Left lung (tissue), 14 donors: ENCODE measurements at places on chromosomes 2 and 18. TPM values are rescaled to one million over a fixed set of nuclear protein-coding genes. Genes with fewer than 3 reads are reported as not detected.

SRD5A2 gene
- 0.99 TPM for total RNA-seq

SALL3 gene
- total RNA-seq, result not detected

CFAP53 gene
- total RNA-seq, result 0.20 TPM

GRCh38 chr2:44142306-44142705 lies 26.4 kb upstream of the PPM1B start:
- no peak overlapping the region for H3K27ac ChIP-seq
- DNase-seq, result no peak

ABCB11 gene
- 0.08 TPM for total RNA-seq

DNA sequence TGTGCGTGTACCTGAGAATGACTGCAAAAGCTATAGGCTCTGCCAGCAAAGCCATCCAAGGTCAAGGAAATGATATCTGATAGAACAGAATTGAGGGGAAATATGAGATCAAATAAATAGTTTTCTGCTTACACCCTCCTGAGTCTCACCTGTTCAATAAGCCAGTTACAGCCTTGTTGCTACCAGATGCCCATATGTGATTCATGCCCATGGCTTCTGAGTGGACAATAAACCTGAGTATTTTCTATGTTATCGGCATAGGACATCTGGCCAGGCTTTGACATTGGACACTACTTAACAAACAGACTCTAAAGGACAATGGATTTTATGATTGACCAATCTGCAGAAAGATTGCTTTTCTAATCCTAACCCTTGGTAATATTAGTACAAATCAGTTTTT lies 297.9 kb downstream of the LRATD1 start:
- H3K27ac ChIP-seq, result no peak overlapping the region
- H3K4me1 ChIP-seq, result no peaks in the 10 kb centered on the region
- no peak for DNase-seq

GRCh38 chr18:22883179-22883578 lies 49.9 kb upstream of the RBBP8 start:
- H3K4me3 ChIP-seq, result no peak overlapping the region
- H3K27me3 ChIP-seq, result no peaks in the 10 kb centered on the region
- DNase-seq, result no peak
- H3K36me3 ChIP-seq, result no peaks in the 10 kb centered on the region
- H3K27ac ChIP-seq, result no peak overlapping the region
- H3K4me1 ChIP-seq, result no peaks in the 10 kb centered on the region

DNA sequence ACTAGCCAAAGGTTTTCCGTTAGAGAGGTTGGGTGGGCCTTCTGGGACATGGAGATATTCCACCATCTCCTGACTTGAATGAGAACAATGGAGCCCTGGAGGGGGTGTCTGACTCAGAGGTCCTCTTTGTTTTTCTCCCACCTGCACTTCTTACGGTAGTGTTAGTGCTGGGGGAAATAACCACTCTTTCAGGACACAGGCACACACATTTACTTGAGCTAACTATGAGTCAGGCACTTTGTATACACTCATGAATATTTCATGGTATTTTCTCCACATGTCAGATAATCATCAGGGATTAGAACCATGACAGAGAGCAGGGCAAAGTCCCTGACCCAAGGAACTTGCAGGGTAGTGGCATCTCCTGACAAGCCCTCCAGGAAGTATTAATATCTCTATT lies 439.1 kb downstream of the TSN start:
- H3K36me3 ChIP-seq, result no peaks in the 10 kb centered on the region
- H3K4me1 ChIP-seq, result no peaks in the 10 kb centered on the region

- DNase-seq, result no peak
- no peaks in the 10 kb centered on the region for H3K27me3 ChIP-seq
- H3K36me3 ChIP-seq, result no peaks in the 10 kb centered on the region
- no peak overlapping the region for H3K27ac ChIP-seq
These were observed 281.8 kb upstream of the ZEB2 start for GRCh38 chr2:144801766-144802165.

DNA sequence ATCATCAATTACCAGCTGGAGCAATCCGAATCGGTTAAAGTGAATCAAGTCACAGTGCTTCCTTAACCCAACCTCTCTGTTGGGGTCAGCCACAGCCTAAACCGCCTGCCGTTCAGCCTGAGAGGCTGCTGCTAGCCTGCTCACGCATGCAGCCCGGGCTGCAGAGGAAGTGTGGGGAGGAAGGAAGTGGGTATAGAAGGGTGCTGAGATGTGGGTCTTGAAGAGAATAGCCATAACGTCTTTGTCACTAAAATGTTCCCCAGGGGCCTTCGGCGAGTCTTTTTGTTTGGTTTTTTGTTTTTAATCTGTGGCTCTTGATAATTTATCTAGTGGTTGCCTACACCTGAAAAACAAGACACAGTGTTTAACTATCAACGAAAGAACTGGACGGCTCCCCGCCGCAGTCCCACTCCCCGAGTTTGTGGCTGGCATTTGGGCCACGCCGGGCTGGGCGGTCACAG lies 496 bp upstream of the ITGA4 start:
- H3K4me3 ChIP-seq, result peak overlapping the region; percentile 62
- H3K4me1 ChIP-seq, result peaks cover 6% of the 10 kb centered on the region
- DNase-seq, result peak; percentile 76
- H3K36me3 ChIP-seq, result no peaks in the 10 kb centered on the region
- H3K27ac ChIP-seq, result peak overlapping the region; percentile 87

GRCh38 chr2:69652206-69652605 lies 8.7 kb upstream of the AAK1 start:
- DNase-seq, result no peak
- no peaks in the 10 kb centered on the region for H3K36me3 ChIP-seq
- no peaks in the 10 kb centered on the region for H3K27me3 ChIP-seq
- H3K4me3 ChIP-seq, result no peak overlapping the region
- H3K27ac ChIP-seq, result no peak overlapping the region

- H3K36me3 ChIP-seq, result no peaks in the 10 kb centered on the region
- no peak overlapping the region for H3K4me3 ChIP-seq
- peak overlapping the region; percentile 91 for H3K27ac ChIP-seq
- no peaks in the 10 kb centered on the region for H3K27me3 ChIP-seq
- no peak for DNase-seq
These were observed 40.0 kb downstream of the IL1RL2 start for GRCh38 chr2:102226612-102227391.

DNA sequence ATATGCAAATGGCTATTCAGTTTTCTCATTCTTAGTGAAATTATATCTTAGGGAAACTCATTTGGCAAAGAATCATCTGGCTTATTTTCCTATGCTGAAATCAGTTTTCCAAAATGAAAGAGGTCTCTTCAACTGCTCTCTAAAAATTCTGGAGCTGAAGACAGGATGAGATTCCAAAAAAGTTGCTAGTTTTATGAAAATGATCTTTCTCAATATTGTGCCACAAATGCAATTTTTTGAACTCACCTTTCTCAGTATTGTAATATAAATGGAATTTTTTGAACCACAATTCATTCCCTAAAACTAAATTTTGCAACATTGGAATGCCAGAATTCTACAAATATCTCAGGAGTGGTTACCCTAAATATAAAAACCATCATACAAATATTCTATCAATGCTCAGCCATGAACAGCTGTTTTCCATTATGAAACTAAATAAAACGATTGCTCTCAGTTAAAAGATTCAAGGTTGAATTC lies 147.7 kb upstream of the PKDCC start:
- H3K27me3 ChIP-seq, result no peaks in the 10 kb centered on the region
- DNase-seq, result no peak
- H3K27ac ChIP-seq, result no peak overlapping the region
- H3K4me1 ChIP-seq, result no peaks in the 10 kb centered on the region
